Airway epithelial cell (primary cell): ENCODE measurements at places on chromosomes 1 and 21. TPM values are rescaled to one million over a fixed set of nuclear protein-coding genes. Genes with fewer than 3 reads are reported as not detected.

CD52 gene
- total RNA-seq, result not detected in 2 replicates

C1orf185 gene
- not detected in 2 replicates for total RNA-seq

PIGC gene
- total RNA-seq, result 16.9 and 17.2 TPM in 2 replicates

PALMD gene
- total RNA-seq, result 9.6 and 13.6 TPM in 2 replicates

FH gene
- 87.0 and 92.5 TPM in 2 replicates for total RNA-seq

ADGRB2 gene
- total RNA-seq, result 1.3 and 1.4 TPM in 2 replicates

RPTN gene
- total RNA-seq, result 2.0 and 3.0 TPM in 2 replicates

LCE1D gene
- not detected in 2 replicates for total RNA-seq

SEMA6C gene
- 0.46 and 1.2 TPM in 2 replicates for total RNA-seq

TMPRSS15 gene
- total RNA-seq, result not detected in 2 replicates

NOS1AP gene
- total RNA-seq, result 0.07 and 1.6 TPM in 2 replicates

CEPT1 gene
- total RNA-seq, result 24.8 and 35.0 TPM in 2 replicates

DAB1 gene
- total RNA-seq, result not detected in 2 replicates

TRIM46 gene
- total RNA-seq, result 1.8 and 3.0 TPM in 2 replicates

IL10 gene
- not detected in 2 replicates for total RNA-seq

POU3F1 gene
- total RNA-seq, result 0.85 and 1.6 TPM in 2 replicates

LAPTM5 gene
- total RNA-seq, result 0.37 and 1.1 TPM in 2 replicates

PHLDA3 gene
- total RNA-seq, result 132 and 140 TPM in 2 replicates

PYHIN1 gene
- total RNA-seq, result not detected in 2 replicates

TNFAIP8L2 gene
- total RNA-seq, result not detected in 2 replicates

CAMK2N1 gene
- 9.2 and 12.2 TPM in 2 replicates for total RNA-seq

VPS26C gene
- total RNA-seq, result 33.0 and 38.0 TPM in 2 replicates

EFNA1 gene
- total RNA-seq, result 26.1 and 41.9 TPM in 2 replicates

PYGO2 gene
- total RNA-seq, result 15.3 and 24.6 TPM in 2 replicates

CFHR1 gene
- total RNA-seq, result not detected in 2 replicates

FLAD1 gene
- 32.0 and 42.0 TPM in 2 replicates for total RNA-seq

OR6N1 gene
- total RNA-seq, result not detected in 2 replicates

NPPB gene
- total RNA-seq, result not detected in 2 replicates

RGS18 gene
- total RNA-seq, result not detected in 2 replicates
